ENCODE measurements at places on chromosomes 6 and 20. TPM values are rescaled to one million over a fixed set of nuclear protein-coding genes. Genes with fewer than 3 reads are reported as not detected.

The LAMA2 gene
- total RNA-seq: 2.9 TPM

The GRM1 gene
- 0.07 TPM for total RNA-seq

DNA sequence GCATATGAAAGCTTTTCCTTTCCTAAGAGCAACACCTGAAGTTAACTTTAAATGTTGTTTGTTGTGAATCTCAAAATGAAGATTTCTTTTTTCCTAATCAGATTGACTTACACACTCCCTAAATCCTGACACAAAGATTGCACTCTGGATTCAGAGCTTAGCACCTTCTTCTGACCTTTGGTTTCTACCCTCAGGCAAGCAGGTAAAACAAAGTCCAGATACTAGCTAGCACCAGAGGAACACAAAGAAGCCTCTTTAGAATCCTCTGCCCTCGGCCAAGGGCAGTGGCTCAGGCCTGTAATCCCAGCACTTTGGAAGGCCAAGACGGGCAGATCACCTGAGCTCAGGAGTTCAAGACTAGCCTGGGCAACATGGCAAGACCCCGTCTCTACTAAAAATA lies 14.5 kb downstream of the SERAC1 start:
- H3K27me3 ChIP-seq: no peaks in the 10 kb centered on the region
- no peaks in the 10 kb centered on the region for H3K4me1 ChIP-seq
- no peak overlapping the region for H3K27ac ChIP-seq
- H3K4me3 ChIP-seq: no peak overlapping the region
- no peak for DNase-seq

- H3K4me3 ChIP-seq: no peak overlapping the region
- peaks cover 10% of the 10 kb centered on the region for H3K36me3 ChIP-seq
- H3K27ac ChIP-seq: peak overlapping the region; percentile 40
- no peaks in the 10 kb centered on the region for H3K4me1 ChIP-seq
These were observed 11.6 kb downstream of the RBCK1 start for GRCh38 chr20:419556-420165.

- DNase-seq: no peak
- H3K27ac ChIP-seq: no peak overlapping the region
- no peaks in the 10 kb centered on the region for H3K4me1 ChIP-seq
- H3K4me3 ChIP-seq: no peak overlapping the region
These were observed 84.1 kb downstream of the BTBD9 start for GRCh38 chr6:38555606-38556005.

- no peak overlapping the region for H3K4me3 ChIP-seq
- H3K27ac ChIP-seq: no peak overlapping the region
- no peaks in the 10 kb centered on the region for H3K27me3 ChIP-seq
- H3K36me3 ChIP-seq: peaks cover 2% of the 10 kb centered on the region
- no peaks in the 10 kb centered on the region for H3K4me1 ChIP-seq
- DNase-seq: peak; percentile 17
These were observed 39.2 kb downstream of the PLAGL2 start for GRCh38 chr20:32168184-32168910.

- DNase-seq: no peak
- H3K4me1 ChIP-seq: no peaks in the 10 kb centered on the region
- no peak overlapping the region for H3K27ac ChIP-seq
- no peaks in the 10 kb centered on the region for H3K27me3 ChIP-seq
- H3K4me3 ChIP-seq: no peak overlapping the region
These were observed 29.7 kb downstream of the ZMYND8 start for GRCh38 chr20:47326658-47327268.

DNA sequence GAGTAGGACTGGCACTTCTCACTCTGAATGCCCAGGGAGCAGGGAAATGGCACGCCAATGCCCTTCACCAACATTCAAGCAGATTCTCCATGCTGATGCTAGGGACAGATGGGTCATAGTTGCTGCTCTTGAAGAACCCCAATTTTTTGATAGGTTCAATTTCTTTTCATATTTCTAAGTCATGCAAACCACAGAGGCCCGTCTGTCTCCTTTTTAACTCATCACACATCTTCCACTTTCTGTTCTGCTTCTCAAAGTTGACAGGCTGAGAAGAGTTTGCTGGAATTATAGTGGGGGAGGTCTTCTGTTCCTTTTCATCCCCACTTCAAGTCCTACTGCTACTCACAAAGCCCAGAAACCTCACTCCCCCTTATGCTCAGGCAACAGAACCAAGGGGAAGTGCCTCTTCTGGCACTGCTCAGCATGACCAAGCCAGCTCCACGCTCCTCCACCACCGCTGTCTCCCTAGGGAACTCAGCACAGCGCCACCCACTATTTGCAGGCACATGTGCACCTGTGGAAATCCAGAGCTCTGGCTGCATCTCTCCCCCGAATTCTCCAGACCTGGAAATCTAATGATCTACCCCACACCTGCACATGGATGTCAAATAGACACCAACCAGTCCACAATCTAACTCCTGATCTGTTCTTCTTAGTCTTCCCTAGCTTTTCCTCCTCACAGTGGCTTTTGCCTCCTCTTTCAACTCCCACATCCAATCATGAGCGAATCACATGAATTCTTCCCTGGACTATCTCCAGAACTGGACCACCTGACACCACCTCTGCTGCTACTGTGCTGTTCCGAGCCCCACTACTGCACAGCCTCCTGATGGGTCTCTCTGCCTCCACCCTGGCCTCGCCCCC lies 10.7 kb downstream of the ZBTB24 start:
- no peaks in the 10 kb centered on the region for H3K36me3 ChIP-seq
- H3K27me3 ChIP-seq: no peaks in the 10 kb centered on the region
- H3K27ac ChIP-seq: no peak overlapping the region
- H3K4me1 ChIP-seq: no peaks in the 10 kb centered on the region
- H3K4me3 ChIP-seq: no peak overlapping the region

DNA sequence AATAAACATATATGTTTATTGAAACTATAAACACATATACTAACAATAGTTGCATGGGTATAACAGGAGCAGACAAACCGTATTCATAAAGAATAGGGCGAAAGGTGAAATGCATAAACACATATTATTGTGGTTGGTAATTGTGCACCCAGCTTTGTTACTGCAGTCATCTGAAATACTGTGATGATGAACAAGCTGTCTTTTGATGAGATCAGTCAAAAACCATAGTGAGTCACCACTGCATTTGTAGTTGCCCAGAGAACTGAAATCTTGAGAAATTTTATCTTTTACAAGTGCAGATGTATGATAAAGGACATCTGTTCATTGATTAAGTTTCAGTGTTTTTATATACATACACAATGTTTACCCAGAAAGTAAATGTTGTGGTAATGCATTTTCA lies 133.7 kb downstream of the MYO6 start:
- H3K4me3 ChIP-seq: no peak overlapping the region
- H3K36me3 ChIP-seq: no peaks in the 10 kb centered on the region
- no peaks in the 10 kb centered on the region for H3K27me3 ChIP-seq

DNA sequence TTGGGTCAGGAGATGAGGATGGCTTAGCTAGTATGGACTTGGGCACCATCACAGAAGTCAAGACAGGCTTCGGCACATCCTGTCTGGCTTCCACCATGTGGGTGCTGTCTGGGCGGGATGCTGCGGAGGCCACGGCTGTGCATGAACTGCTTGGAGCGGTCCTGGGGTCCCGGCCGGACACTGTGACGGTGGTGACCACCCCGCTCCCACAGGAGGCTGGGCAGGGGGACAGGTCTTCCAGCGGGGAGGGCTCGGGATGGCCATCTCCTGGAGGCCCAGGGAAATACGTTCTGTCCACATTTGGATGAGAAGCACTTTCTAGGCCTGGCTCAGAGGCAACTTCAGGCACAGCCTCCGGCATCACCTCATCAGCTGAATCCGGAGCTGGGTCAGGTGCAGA lies 32.1 kb upstream of the TCFL5 start:
- no peaks in the 10 kb centered on the region for H3K4me1 ChIP-seq
- no peak overlapping the region for H3K4me3 ChIP-seq
- H3K27me3 ChIP-seq: no peaks in the 10 kb centered on the region
- H3K27ac ChIP-seq: no peak overlapping the region

DNA sequence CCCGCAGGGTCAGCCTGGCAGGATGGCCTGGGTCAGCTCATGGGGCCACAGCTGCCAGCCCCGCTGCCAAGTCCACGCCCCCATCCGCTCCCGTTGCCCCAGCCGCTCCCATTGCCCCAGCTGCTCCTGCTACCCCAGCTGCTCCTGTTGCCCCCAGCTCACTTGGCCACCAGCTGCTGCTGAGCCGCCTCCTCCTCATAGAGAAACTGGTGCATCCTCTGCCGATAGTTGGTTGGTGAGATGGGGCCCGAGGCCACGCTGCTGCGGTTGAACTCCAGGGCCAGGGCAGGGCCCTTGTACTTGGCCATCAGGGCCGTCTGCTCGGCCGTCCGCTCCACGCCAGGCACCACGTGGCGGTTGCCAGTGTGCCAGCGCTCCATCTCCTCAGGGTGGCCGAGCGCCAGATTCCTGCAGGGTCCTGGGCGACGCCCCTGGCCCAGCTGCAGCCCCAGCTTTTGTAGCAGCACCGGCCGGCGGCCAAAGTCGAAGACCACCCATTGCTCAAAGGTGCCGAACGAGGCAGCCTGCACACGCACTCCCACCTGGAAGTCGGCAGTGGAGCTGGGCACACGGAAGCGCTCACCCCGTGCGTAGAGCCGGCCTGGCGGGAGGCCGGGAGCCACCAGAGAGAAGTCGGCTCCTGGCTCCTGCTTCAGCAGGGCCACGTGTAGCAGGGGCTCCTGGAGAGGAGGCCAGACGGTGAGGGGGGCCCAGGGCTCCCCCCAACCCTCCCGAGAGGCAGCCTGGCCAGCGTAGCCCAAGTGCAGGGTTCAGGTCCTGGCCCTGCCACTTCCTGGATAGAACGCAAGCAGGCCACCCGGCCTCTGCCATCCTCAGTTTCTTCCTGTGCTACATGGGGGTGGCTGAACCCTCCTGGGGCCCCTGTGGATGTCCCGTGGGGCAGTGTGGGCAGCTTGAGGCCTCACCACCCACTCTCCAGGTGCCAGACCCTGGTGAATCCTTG lies 4.8 kb downstream of the HELZ2 start:
- H3K4me1 ChIP-seq: no peaks in the 10 kb centered on the region
- no peaks in the 10 kb centered on the region for H3K27me3 ChIP-seq
- H3K36me3 ChIP-seq: no peaks in the 10 kb centered on the region
- H3K4me3 ChIP-seq: no peak overlapping the region
- no peak for DNase-seq

- H3K27ac ChIP-seq: no peak overlapping the region
- H3K4me3 ChIP-seq: no peak overlapping the region
- H3K36me3 ChIP-seq: no peaks in the 10 kb centered on the region
- H3K4me1 ChIP-seq: no peaks in the 10 kb centered on the region
- no peak for DNase-seq
- no peaks in the 10 kb centered on the region for H3K27me3 ChIP-seq
These were observed 52.7 kb downstream of the UNC5CL start for GRCh38 chr6:40986364-40986763.

DNA sequence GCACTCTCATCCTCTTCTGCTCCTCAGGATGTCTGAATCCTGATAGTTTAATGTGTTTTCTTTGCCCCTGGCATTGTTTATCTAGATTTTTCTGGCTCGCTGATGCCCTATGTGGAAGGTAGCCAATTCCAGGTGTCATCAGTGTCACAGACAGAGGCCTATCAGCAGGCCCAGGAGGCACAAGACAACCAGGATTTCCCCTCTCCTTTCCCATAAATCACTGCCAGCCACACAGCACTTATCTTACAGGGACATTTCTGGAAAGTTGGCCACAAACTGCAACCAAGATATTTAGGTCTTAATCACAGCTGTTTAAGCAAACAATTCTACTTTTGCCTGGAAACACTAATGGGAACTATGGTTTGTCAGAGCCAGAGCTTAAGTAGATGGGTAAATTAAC lies 28.1 kb downstream of the ADGRF5 start:
- no peak overlapping the region for H3K27ac ChIP-seq
- H3K36me3 ChIP-seq: no peaks in the 10 kb centered on the region
- no peaks in the 10 kb centered on the region for H3K4me1 ChIP-seq
- H3K27me3 ChIP-seq: no peaks in the 10 kb centered on the region
- no peak for DNase-seq
